ENCODE measurements at places on chromosomes 7 and 10.

GRCh38 chr10:31669357-31669756 is 259.3 kb downstream of the ARHGAP12 start:
- DNase-seq = no peak

DNA sequence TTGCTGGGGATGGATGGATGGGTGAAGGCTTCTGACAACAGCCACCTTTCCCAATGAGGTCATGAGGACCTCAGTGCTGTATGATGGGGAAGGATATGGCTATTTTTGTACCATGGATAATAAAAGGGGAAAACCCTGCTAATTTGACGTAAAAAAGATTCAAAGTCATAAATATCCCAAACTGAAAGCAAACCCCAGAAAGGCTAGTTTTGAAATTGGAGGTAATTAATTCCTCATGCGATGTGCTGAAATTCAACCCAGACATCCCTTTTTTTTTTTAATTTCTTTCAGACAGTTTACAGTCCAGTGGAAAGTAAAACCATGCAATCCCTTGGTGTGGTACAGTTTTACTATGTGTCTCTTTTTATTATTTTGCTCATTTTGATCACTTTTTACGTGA is 254.5 kb upstream of the BMPER start:
- no peak for DNase-seq

DNA sequence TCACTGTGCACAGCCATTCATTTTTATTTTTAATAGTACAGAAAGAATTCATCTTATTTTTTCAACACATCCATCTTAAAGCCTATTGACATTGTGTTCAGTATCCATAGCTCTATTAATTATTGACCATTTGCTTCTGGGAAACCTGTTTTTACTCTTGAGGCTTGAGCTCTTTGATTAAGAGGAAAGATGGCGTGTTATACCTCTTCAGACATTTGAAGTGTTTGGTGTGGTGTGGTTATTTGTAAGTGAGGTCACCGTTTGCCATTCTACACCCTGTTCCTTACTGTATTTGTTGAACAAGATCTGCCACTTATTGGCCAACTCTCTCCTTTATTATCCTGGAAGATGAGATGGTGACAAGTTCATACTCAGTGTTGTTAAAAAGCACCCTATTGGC is 18.4 kb downstream of the C7orf57 start:
- no peak for DNase-seq

DNA sequence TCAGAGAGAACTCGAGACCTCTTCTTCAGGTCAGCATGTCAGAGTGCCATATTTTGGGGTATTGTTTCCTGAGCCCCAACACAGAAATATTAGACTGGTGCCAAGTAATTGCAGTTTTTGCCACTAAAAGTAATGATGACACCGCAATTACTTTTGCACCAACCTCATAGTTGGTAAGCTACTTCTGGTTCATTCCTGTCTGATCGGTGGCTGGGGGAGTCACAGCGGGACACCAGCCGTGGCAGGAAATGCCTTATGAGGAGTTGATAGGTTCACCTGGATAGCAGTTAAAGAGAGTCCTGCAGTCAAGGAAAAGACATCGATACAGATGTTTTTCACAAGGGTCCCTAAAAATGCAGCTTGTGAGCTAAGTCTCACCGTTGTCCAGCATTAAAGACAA is 23.9 kb upstream of the ATP6V0A4 start:
- no peak for DNase-seq

DNA sequence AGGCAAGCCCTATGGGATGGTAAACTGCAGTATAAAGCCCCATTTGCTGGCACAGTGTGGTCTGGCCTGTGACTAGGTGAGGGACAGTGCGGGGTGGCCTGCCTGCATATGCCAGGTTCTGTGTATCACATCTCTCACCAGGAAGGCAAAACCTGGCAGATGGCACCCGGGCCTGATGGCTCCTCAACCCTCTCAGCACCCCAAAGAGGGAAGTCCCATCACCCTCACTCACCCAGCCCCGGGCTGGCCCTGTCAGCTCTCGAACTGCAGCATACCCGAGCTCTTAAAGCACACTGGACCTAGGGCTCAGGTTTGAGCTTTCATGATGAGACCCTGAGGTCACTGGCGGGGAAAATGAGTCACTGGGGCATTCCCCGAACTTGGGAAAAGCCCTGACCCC is 130.5 kb downstream of the LHPP start:
- no peak for DNase-seq

- DNase-seq = no peak
Observed at GRCh38 chr7:155377838-155378579, 79.9 kb upstream of the EN2 start.

DNA sequence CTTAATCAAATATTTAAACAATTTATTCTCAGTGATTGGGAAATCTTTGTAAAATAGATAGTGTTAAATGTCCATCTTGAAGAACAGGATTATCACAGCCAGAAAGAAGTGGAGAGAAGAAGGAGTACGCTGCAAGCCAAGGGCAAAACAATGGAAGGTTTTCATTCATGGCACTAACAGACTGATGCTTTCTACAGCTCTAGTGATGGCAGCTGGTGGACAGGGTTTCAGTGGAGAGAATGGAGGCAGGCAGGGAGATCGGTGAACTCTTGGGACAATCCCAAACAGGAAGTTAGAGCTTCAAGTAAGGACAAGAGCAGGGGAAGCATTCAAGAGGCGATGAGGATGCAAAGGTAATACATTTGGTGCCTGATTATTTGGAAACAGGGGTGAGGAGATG is 207.0 kb downstream of the JAZF1 start:
- DNase-seq = no peak

DNA sequence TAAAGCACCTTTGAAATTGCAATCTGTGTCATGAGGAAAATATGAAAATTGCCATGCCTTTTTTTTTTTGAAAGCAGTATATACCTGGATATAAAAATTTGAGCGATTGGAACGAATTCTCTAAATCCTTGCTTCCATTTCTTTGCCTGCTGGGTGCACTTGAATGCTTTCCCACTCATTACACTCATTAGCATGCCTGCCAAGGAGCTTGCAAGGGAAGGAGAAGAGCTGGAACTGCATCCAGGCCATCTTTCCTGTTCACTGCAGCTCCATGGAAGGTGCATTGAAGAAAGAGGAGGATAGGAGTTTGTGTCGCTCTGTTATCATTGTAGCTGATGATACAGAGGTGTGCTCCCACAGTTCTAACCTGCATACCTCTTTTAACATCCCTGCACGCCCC is 102.4 kb upstream of the GJD4 start:
- no peak for DNase-seq

DNA sequence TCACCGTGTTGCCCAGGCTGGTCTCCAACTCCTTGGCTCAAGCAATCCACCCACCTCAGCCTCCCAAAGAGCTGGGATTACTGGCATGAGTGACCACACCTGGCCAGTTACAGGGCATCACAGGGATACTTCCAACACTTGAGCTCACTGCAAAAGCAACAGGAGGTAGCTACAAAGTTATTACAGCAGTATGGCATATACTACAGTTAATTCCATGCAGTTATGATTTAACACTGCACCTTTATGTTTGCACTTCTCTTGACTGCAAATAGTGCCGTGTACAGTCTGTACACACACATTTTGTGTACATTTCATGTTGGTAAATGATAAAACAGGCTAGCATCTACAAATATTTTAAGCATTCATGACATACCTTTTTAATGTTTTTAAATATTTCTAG is 21.3 kb downstream of the SRPK2 start:
- DNase-seq = no peak

DNA sequence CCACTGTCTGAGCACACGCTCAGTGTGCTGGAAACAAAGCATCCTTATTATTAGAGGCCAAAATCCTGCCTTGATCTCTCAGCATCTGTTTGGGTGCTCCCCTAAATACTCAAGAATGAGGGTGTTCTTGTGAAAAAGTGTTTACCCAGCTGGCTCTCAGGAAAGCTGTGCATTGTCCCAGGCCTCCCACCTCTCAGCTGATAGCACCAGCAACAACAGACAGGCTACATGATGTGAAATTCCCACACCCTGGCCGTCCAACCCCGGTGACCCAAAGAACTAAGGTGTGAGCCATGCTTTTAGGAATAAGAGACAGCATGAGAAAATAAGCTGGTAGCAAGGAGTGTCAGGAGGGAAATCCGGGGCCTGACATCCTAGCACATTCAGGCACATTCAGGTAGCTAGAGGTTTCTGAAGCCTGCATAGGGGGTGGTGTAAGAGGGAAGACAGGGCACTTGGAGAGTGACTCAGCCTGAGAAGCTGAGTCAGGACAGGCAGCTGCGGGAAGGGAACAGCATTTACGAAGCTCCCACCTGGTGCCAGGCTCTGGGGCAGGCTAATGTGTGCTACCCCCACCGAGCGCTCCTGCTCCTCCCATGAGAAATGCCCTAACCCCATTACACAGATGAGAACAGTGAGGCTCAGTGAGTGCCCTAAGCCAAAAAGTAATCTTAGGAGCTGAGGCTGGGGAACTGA is 205.6 kb downstream of the GRID1 start:
- DNase-seq = no peak

- DNase-seq = no peak
Observed at GRCh38 chr7:36058020-36058592, 94.9 kb upstream of the EEPD1 start.

GRCh38 chr10:1203216-1203615 is 147.0 kb downstream of the WDR37 start:
- DNase-seq = peak; percentile 49

GRCh38 chr7:90384433-90384832 is 18.8 kb upstream of the CLDN12 start:
- DNase-seq = no peak

DNA sequence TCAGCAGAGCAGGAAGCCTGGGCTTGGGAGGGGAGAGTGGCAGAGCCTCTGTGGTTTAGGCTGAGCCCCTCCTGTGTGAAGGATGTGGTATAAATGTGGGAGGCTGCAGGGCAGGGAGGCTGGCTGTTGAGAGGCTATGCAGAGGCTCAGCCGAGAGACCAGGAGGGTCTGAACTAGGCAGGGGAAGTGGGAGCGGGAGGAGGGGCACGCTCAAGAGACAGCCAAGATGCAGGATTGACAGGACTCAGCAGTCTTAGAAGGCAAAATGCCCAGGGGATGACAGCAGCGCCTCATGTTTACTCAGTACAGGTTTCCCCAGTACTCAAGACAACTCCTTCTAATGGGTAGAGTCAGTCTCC is 24.3 kb downstream of the BTBD16 start:
- no peak for DNase-seq

GRCh38 chr7:12939694-12940093 is 252.3 kb downstream of the ARL4A start:
- no peak for DNase-seq

DNA sequence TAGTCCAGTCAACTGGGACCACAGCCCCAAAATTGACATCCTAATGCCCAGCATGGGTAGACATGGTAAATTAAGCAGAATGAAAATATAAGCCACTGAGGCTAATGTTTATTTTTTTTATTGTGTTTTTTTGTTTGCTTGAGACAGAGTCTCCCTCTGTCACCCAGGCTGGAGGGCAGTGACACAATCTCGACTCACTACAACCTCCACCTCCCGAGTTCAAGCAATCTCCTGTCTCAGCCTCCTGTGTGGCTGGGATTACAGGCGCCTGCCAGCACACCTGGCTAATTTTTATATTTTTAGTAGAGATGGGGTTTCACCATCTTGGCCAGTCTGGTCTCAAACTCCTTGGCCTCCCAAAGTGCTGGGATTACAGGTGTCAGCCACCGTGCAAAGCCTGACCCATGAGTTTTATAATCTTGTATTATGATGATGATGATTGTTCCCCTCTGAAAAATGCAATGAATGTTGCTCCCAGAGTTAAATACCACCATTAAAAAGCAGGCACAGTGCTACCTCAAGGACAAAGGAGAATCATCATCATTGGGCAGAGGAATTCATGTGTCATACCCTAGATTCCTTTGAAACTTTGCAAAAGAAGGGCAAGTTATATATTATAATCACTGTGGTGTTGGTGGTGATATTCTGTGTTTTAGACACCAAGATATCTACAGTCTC is 228.0 kb downstream of the PARD3 start:
- no peak for DNase-seq

- no peak for DNase-seq
Observed at GRCh38 chr10:96122824-96123223, 7.3 kb upstream of the ZNF518A start.

DNA sequence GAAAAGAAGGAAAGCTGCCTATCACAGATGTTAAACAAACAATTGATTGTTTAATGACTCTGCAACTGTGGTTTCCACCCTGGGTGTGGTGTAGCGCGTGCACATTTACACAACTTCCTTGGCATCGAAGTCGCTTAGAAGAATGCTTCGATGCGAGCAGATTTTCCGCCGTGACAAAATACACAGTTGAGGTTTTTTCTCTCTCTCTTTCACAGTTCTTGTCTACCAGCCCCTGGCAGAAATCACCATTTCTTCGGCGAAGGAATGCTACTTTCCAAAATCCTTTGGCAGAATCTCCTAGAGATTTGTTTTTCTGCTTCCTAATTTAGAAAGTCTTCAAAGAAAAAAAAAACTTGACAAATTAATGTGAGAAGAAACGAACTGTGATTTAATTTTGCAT is 70.7 kb upstream of the C1QL3 start:
- no peak for DNase-seq

GRCh38 chr10:72747521-72747920 is 55.6 kb downstream of the MCU start:
- peak; percentile 32 for DNase-seq

- DNase-seq = no peak
Observed at GRCh38 chr7:17674166-17674942, 265.9 kb downstream of the SNX13 start.

GRCh38 chr7:80392229-80393169 is 119.4 kb downstream of the GNAT3 start:
- no peak for DNase-seq

DNA sequence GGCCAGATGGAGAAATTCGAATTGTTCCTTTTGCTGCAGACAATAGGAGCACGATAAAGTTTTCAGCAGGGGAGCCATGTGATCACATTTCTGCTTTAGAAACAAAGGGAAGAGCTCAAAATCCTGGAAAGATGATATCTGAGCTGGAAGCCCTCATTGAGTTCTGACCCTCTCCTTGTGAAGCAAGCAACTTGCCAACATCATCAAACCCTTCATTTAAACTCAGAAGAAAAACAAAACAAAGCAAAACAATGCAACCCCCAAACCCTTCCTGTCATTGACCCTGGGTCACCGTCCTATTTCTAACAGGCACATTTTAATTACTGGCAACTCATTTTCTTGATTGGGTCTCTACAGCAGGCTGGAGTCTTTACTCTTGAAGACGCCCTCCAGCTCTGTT is 198.3 kb upstream of the ZNF32 start:
- DNase-seq = no peak

- DNase-seq = no peak
Observed at GRCh38 chr7:155520114-155520513, 26.2 kb downstream of the CNPY1 start.

- DNase-seq = no peak
Observed at GRCh38 chr10:122021828-122022227, 32.9 kb downstream of the TACC2 start.

DNA sequence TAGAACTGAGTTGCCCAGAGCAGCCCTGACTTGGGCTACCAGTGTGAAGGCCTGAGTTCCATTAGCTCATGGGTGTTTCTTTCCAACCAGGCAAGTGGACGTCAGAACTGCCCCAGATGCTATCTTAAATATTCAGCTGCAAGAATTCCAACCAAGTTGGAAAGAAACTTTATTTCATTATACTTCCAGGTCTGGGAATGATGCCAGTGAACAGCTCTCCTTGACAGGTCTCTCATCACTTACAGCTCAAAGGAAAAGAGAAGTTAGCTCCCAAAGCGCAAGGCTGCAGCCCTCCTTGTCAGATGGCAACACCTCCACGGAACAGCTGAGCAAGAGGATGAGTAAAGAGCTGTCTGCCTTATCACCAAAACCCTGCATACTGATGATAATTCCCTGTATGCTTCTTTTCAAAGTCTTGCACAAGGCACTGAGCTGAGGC is 255.5 kb upstream of the AOAH start:
- no peak for DNase-seq

- DNase-seq = no peak
Observed at GRCh38 chr7:139058943-139059342, 23.1 kb upstream of the ZC3HAV1L start.

- no peak for DNase-seq
Observed at GRCh38 chr10:49176310-49177268, 11.6 kb downstream of the TMEM273 start.
